Epithelial cell of prostate (primary cell): ENCODE measurements at places on chromosomes 1 and 21.
A peak's percentile ranks its signal among the peaks of the same experiment; 100 is the strongest.

- DNase-seq, result no peak
These were observed 22.4 kb downstream of the ARMH1 start for GRCh38 chr1:44696789-44697345.

DNA sequence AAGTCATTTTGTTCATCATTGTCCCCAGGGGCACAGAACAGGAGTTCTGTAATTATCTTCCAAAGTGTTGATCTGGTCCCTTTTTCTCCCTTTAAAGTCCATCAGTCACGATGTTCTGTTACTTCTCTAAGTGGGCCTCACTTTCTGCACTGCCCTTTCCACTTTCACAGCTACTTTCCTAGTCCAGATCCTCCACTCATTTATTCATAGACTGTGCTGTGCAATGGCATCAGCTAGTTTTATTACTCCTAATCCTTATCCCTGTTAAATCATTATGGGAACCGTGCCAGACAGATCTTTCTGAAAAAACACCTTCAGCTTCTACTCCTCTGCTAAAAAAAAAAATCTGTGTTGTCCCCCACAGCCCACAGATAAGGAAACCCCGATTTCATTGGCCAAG is 64.0 kb upstream of the BCL10 start:
- no peak for DNase-seq

DNA sequence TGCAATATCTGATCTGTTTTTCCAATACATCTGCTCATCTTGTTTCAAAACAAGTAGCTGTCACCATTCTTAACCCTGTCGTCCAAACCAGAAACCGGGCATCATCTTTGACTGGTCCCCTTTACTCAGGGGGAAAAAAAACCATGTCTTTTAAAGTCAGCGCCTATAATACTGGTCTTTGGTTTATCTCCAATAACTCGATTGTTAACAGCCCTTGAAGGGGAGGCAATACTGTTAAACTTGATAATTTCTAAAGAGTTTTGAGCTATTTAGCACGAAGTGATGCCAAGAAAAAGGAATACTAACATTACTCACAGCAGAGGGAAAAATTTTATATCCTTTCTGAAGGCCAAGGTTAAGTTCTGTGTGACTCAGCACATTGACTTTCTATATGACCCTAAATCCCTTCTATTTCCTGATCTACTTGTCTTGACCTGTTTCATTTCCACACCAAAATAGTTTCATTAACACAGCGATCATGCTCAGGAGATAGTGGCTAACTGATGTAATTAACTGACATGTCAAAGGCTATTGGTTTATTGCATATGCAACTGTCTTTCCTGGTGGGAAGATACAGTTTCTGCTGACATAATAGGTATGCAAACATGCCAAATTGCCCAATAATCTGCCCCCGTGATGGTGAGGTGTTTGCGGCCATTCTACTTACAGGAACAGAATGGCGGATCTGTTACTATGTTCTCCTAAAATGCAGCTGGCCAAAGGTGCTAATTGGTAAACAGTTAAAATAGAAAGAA is 59.1 kb downstream of the NFIA start:
- DNase-seq, result peak; percentile 94

- DNase-seq, result no peak
These were observed 8.8 kb downstream of the ASAP3 start for GRCh38 chr1:23475134-23475628.

DNA sequence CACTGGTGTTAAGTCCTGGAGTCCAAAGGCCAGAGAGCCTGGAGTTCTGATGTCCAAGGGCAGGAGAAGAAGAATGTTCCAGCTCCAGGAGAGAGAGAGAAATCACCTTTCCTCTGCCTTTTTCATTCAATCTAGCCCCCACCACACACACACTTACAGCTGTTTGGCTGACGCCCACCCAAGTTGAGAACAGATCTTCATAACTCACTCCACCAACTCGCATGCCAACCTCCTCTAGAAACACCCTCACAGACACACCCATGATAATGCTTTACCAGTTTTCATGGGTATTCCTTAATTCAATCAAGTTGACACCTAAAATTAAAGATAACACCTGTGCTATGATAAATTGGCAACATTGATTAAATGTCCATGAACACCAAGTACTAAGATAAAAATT is 42.0 kb downstream of the MNDA start:
- no peak for DNase-seq

- DNase-seq, result no peak
These were observed 47.8 kb downstream of the GADD45A start for GRCh38 chr1:67732750-67733151.

- DNase-seq, result no peak
These were observed 129.6 kb downstream of the EVI5 start for GRCh38 chr1:92655197-92655801.

GRCh38 chr1:247295274-247295684 is 36.4 kb downstream of the ZNF496 start:
- DNase-seq, result no peak

GRCh38 chr1:94272388-94272787 is 35.0 kb upstream of the ARHGAP29 start:
- DNase-seq, result no peak

DNA sequence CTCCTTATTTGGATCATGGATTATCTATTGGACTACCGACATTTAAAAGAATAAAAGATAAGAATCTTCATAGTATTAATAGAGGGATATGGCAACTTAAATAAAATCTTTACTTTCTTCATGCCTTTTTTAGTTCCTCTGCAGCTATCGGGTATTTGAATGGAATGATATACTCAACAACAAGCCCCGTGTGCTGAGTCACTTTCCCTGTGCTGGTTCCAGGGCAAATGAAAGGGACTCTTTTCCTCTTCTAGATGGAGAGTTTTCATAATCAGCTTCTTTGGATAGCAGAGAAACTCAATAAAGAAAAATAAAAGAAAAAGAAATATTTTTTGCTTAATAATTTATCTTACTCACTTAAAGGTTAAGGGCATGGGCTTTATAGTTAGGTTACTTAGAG is 213.7 kb downstream of the LRRC40 start:
- no peak for DNase-seq

DNA sequence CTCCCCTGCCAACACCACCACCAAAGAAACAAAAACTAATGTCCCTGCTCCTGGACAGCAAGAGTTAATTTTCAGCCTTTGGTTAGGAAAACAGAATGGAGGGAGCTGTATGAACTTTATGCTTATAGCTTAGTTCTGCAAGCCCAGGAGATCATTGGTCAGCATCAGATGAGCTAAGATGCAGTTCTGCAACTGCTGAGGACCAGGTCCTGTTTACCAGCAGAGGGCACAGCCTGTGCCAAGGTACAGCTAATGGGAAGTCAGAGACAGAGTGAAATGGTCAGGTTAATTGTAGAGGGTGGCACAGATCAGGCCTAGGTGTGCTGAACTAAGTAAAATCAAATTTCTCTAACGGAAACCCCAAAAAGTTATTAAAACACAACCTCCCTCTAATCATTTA is 161.3 kb downstream of the ROR1 start:
- DNase-seq, result no peak

DNA sequence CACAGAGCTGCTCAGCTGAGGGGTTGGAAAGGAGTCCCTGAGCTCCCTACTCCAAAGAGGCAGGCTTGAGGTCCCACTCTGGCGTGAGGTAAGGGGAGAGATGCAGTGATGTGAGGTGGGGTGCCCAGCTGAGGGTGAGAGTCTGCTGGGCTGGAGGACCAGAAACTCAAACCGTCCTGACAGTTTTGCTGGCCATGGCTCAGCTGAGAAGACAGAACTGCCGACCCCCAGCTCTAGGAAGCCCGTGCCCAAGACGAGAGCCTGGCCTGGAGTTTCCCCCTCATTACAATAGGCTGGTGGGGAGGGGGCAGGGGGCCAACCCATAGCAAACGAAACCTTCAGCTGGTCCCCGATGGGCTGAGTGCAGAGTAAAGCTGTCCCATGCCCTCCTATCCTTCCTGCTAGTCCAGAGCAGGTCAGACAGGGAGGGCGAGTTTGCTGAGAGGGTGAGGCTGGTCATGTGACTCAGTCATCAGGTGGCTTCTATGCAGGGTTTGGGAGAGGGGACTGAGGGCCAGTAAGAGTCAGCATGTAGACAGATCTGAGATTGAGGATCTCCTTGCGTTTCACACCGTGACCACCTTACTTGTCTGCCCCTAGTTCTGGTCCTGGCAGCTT is 129.3 kb downstream of the PRDM2 start:
- no peak for DNase-seq

GRCh38 chr1:51063121-51063520 is 38.9 kb upstream of the C1orf185 start:
- DNase-seq, result peak; percentile 24

DNA sequence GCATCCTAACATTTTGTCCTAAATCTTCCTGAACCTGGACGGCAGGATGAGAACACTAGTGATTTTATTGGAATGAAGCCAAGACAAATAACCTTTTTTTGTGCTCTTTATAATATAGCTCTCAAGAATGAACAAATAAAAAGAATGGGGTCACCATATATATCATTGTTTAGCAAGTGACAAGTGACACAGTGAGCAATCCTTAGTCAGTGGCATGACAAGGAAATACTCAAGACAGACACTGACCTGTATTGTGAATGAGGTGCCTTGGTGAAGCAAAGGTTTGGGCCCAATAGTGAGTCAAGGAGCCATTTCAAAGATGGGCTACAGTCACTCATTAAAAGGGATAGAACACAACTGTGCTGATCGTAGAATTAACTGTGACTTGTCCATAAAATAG is 35.7 kb downstream of the PTGFR start:
- no peak for DNase-seq

DNA sequence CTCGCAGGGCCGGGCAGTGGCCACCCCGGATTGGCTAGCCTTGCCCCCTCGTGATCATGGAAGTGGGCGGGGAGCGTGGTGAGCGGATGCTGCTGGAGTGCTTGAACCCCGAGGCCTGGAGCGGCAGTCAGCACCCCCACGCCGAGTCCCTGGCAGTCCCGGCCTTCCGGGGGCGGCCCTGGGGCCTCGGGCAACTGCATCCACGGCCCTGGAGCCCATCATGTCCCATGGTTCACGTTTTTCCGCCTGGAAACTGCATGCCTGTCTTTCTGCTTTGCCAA is 45.6 kb downstream of the CDC7 start:
- no peak for DNase-seq

- no peak for DNase-seq
These were observed 7.9 kb downstream of the TCHH start for GRCh38 chr1:152107031-152107983.

- DNase-seq, result no peak
These were observed 67.0 kb downstream of the TGFB2 start for GRCh38 chr1:218412171-218412570.

DNA sequence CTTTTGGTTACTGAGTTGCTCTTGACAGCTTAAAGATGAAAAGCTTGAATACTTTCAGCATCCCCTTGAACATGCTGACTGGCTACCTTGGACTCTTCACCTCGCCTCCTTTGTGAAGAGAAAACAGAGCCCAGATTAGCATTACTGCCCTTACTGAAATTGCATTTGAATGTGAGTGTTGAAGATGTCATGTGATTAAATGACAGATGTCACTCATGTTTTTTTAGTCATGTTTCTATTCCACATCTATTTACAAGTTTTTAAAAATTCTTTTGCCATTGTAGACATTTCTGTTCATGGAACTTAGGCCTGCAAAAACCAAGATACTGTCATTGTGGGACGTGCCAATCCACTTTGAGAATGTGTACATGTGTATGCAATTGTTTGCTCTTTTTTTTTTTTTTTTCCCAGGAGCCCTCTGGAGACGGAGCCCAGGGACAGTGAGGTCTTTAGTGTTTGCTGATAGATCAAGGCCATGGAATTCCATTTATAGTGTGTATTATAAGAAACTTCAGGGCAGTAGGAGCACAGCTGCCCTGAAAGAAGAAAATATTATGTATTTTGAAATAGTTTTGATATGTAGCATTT is 25.7 kb upstream of the IVNS1ABP start:
- no peak for DNase-seq

GRCh38 chr1:235878082-235878811 is 11.5 kb upstream of the LYST start:
- DNase-seq, result no peak

GRCh38 chr1:233020426-233020825 is 70.0 kb downstream of the NTPCR start:
- no peak for DNase-seq

GRCh38 chr1:207455183-207455754 is 1.1 kb downstream of the CR2 start:
- DNase-seq, result no peak

GRCh38 chr1:26220199-26220912 is 13.6 kb upstream of the CEP85 start:
- DNase-seq, result no peak

DNA sequence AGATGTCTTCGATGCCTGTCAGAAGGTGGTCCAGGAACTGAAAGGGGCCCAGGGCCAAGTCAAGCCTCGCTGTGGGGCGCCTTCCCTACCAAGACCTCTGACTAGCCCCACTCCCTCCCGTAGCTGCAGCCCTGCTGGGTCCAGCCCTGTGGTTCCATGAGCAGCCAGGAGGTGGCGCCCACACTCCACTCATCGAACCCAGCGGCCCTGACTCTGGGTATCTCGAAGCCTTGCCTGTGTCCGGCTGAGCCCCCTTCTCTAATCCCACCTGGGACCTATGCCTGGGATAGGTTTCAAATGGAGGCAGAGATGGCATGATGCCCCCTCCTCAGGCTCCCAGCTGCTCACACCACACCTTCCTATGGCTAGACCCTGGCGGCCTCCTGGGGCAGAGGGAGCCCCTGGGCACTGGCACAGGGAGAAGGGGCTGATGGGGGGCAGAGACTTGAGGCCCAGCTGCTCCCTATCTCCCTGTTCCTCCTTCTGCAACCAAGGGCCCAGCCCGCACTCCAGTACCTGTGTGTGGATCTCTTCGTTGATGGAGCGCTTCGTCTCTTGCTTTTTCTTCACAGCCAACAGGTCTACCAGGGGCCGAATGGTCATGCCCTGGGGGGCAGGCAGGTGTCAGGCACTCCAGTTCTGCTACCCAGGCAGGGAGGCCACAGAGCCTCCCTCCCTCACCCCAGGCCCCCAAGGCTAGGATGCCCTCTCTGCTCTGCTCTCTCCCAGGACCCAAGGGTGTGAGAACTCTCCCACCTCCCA is 52.0 kb downstream of the SLC9A1 start:
- DNase-seq, result no peak

- DNase-seq, result peak; percentile 3
These were observed 639.5 kb downstream of the MATN1 start for GRCh38 chr1:30083800-30084464.

DNA sequence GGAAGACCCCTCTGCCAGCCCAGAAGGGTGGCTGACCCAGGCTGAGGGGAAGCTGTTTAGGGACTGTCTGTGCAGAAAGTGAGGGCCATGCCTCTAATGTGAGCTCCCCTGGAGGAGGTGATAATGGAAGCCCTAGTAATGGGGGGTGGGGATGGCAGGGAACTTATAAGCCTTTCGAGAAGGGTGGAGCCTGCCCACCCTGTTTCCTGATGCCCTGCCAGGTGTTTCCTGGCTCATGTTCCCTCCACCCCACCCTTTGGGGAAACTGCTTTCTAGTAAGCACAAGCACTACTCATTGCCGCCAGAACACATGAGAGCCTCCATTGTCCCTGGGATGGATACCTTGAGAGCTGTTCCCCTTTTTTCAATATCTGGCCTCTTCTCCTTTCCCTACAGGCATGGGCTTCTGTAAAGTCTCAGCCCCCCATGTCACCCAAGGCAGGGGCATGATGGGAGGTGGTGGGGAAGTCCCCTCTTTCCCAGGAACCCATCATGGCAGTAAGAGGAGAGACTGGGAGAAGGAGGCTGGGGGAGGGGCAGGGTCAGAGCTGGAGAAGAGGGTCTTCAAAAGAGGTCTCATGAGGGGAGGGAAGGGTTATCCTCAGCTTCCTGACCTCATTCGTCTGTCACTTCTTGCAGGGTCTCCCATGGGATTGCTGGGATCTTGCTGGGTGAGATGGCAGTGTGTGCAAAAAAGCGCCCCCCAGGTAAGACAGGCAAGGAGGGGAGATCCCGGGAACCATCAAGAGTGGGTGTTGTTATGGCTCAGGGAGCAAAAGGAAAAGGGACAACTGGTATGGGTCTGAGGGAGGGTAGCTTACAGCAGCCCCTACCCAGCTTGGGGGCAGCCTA is 2.4 kb downstream of the ATP8B2 start:
- no peak for DNase-seq
